Right renal cortex interstitium (tissue), 3 donors: ENCODE measurements at places on chromosomes 2 and 18.

GRCh38 chr2:176734868-176735267 lies 465.6 kb downstream of the MTX2 start:
- DNase-seq: no peak

- no peak for DNase-seq
Observed at GRCh38 chr2:180980943-180981911, 822 bp downstream of the UBE2E3 start.

- DNase-seq: no peak
Observed at GRCh38 chr2:233538741-233539140, 27.8 kb downstream of the USP40 start.

DNA sequence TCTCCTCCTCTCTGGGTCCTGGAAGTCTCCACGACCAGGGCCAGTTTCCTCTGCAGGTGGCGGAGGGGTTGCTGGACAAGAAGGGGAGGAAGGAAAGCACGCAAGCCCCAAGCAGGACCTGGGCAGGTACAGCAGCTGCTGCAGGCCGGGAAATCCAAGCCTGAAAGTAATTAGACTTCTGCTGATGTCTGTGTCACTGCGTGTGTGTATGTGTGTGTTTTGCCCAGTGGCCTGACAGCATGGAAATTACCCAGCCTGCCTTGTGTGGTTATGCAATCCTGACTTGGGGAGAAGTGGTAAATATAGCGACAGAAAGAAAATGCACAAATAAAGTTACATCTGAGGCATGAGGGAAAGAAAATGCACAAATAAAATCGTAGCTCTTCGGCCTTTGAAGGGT lies 121.8 kb upstream of the ZBTB14 start:
- no peak for DNase-seq

DNA sequence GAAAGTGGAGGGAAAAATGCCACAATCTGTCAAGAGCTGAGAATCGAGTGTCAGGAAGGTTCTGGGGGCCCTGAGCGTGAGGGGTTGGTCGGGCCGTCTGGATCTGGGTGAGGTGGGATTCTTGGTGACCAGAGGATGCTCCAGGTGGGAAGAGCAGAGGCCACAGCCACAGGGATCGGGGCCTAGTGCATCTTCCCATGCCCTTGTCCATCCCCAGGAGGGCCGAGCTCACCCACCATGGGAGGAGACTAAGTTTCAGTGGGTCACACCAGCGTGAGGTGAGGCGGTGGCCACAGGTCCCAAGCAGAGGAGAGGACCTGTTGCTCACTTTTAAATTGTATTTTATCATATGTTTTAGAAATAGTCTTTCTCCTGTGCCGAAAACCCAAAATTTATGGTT lies 70.0 kb downstream of the TMEM18 start:
- no peak for DNase-seq

DNA sequence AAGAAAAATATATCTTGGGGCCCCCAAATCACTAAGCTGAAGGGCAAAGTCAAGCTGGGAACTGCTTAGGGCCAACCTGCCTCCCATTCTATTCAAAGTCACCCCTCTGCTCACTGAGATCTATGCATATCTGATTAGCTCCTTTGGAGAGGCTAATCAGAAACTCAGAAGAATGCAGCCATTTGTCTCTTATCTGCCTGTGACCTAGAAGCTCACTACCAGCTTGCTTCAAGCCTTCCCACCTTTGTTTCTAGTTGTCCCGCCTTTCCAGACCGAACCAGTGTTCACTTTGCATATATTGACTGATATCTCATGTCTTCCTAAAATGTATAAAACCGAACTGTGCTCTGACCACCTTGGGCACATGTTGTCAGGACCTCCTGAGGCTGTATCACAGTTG lies 479.4 kb downstream of the METTL4 start:
- DNase-seq: no peak

- no peak for DNase-seq
Observed at GRCh38 chr18:57812126-57812477, 9.0 kb upstream of the ATP8B1 start.

- no peak for DNase-seq
Observed at GRCh38 chr2:197359859-197360258, 49.3 kb upstream of the ANKRD44 start.

GRCh38 chr18:37207343-37207742 lies 358.3 kb downstream of the CELF4 start:
- no peak for DNase-seq

DNA sequence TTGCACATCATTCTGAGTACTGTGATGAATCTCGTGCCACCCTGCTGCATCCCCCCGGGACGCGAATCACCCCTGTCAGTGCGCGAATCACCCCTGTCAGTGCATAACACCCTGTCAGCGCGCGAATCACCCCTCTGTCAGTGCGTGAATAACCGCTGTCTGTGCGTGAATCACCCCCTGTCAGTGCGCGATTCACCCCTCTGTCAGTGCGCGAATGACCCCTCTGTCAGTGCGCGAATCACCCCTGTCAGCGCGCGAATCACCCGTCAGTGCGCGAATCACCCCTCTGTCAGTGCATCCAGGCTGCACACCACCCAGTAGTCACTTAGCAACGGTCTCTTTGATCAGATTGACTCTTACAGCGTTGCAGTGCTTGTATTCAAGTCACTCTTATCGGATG lies 134.4 kb upstream of the TPO start:
- no peak for DNase-seq

DNA sequence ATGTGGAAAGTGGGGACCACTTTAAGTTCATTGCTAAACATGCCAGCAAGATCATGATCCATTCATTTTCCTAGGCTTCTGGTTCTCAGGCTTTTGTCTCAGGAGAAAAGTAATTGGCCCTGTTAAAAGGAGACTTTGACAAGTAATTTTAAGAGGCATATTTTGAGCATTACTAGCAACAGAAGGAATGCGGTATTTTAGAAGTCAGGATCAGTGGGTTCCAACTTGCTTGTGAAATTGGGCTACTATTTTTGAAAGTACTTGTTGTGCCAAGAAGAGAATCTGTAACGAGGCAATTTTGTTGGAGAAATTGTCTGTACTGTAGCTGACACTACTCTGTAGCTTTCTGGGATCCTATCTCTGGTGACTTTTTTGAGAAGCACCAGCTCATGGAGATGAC lies 59.4 kb downstream of the CERS6 start:
- no peak for DNase-seq

DNA sequence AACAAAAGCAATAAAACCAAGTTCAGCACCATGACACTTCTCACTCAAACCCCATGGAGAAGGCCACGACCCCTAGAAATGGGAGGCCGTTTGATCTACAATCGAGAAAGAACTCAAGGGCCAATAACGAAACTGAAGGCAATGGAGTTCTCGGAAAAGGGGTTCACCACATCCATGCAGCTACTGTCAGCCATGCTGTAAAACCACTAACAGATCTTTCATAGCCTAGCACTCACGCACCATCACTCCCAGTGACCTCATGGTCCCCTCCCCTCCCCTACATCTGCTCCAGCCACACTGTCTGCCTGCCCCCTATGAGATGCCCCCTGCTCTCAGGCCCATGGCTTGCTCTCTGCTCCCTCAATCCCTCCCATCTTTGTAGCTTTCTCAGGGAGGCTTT lies 135.3 kb downstream of the TMEM163 start:
- no peak for DNase-seq

DNA sequence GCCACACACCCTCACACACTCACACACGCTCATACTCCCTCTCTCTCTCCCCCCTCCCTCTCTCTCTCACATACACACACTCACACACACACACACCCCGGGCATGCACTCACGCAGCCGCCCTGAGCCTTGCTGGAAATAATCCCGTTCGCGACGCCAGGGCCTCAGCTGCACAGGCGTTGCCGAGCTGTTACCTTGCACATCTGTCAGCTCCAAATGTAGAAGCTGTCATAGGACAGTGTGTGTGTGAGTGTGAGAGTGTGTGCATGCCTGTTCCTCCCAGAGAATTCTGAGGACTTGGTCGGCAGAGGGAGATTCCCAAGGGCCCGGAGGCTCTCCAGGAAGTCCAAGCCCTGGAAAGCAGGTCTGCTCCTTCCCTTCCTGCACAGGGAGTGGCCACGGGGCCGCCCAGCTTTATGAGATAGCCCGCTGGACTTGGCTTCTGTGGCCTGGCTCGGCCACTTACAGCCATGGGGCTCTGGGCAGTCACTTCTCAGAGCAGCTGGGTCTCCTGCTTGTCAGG lies 8.6 kb downstream of the SPR start:
- DNase-seq: no peak

GRCh38 chr2:42987112-42987922 lies 194.9 kb upstream of the HAAO start:
- no peak for DNase-seq

DNA sequence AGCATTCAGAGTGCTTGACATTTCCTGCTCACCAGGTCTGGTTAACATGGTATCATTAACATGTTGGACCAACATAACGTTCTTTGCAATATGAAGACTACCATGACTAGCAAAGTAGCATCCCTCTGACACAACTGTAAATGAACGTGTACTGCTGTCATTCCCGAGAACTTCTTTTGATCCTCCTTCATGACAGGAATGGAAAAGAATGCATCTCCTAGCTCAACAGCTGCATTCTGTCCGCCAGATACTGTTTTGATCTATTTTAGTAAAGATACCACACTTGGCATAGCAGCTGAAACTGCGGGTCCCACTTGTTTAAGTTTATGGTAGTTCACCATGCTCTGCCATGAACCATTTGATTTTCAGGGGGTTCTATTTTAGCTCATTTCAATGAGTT lies 144.2 kb upstream of the PARD3B start:
- no peak for DNase-seq

GRCh38 chr2:162422894-162423293 lies 79.0 kb downstream of the GCA start:
- no peak for DNase-seq

DNA sequence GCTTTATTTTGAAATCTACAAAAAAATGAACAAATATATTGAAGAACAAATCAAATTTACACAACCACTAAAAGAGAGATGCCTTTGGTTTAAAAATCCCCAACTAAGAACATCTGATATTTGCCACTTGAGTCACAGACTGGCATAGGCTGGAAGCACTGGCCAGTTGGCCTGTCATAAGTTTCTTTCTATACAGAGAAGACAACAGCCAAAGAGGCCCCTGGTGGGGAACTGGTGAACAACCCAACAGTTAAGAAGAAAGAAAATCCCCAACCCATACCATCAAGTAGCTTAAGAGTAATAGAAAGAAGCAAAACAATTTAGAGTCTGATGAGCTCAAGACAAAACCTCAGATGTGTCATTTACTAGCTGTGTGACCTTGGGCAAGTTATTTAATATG lies 45.5 kb downstream of the OSR1 start:
- no peak for DNase-seq

DNA sequence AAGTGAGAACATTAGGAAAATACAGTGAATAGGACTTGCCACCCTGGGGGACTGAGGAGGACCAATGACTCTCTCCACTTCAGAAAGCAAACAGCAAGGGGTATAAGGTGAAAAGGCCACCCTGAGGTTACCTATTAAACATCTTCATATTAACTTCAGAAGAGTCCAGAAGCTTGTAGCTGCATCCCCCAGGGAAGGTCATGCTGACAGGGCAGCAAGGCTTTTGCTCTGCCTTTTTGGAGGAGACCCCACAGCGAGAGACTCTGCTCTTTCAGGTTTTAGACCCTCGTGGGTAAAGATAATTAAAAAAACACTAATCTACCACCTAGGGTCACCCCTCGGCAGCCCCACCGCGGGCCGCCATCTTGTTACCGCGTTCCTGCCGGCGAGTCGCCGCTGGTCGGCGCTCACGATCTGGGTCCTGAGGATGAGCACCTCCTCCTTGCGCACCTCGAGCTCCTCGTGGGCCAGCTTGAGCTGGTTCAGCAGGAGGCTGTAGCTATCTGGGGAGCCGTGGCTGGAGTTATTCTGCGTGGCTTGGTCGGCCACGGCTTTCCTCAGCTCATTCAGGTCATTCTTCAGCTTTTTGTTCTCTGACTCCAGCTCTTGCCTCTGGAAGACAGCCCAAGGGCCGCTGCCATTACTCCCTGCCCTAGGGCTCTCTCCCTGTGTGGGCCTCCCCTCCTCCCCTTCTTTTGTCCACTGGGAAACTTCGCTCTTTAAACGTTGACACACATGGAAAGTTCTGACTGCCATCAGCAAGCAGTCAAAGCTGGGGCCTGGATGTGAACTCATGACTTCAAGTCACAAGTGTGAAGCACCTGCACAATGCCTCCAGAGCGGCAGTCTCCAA lies 50.7 kb upstream of the ACAA2 start:
- DNase-seq: no peak

DNA sequence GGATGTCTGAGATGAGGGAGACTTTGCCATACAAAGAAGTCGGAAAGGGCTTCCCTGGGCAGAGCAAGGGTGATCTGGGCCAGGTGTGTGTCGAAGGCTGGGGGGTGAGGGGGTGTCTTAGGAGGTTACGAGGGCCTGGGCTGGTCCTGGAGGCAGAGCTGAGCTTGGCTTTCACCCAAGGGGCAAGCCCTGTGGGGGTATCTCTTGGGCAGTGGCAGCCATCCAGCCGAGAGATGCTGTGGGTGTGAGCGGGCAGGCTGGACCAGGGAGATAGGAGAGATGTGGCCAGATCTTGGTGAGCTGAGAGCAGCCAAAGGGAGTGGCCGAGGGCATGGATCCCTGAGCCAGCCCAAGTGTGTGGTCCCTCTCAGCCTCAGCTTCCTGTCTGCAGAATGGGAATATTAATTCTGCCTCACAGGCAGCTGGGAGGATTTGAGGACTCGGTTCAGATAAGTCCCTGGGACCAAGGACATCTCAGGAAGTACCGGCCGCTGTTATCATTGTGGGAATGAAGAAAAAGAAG lies 33.0 kb downstream of the MAL start:
- no peak for DNase-seq

- no peak for DNase-seq
Observed at GRCh38 chr2:32363597-32363996, 6.8 kb downstream of the BIRC6 start.

DNA sequence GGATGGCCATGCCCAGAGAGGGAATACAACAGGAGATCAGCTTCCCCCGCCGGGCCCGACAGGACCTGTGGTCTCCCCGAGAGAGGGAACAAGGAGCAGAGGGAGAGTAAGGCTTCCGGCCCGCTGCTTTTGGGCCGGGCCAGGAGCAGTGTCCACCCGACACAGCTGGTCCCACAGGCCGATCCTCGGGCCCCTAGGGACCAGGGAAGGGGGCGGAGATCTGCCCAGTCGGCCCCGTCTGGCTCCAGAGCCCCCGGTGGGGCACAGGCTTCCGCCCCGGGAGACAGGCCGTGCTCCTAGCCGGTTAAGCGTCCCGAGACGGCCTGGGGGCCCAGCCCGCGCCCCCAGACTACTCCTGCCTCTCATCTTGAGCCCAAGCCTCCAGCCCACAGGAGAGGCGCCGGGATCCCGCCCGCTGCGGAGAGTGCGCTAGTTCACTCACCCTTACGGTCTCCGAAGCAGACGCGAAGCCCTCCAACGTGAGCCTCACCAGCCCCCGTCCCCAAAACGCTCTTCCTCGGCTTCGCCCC lies at the start of gene MCFD2:
Gene MCFD2, minus strand, starts transcription at position 526 of the 530 bp plus-strand sequence. CDS start 6,635 bp downstream, outside the sequence.
- DNase-seq: no peak
